ENCODE measurements at places on chromosomes 13 and 19.

- no peak for DNase-seq
Measured at GRCh38 chr19:36121486-36122124, 6.3 kb downstream of the TBCB start.

GRCh38 chr13:35252536-35253205 is 223.8 kb downstream of the MAB21L1 start:
- no peak for DNase-seq

- no peak for DNase-seq
Measured at GRCh38 chr13:112376050-112376681, at the start of gene SPACA7. TSS of gene SPACA7 (plus strand) at chr13:112376355. CDS start at chr13:112376386, 31 bp downstream.

- DNase-seq = no peak
Measured at GRCh38 chr19:17338433-17339078, 1.2 kb downstream of the GTPBP3 start.

DNA sequence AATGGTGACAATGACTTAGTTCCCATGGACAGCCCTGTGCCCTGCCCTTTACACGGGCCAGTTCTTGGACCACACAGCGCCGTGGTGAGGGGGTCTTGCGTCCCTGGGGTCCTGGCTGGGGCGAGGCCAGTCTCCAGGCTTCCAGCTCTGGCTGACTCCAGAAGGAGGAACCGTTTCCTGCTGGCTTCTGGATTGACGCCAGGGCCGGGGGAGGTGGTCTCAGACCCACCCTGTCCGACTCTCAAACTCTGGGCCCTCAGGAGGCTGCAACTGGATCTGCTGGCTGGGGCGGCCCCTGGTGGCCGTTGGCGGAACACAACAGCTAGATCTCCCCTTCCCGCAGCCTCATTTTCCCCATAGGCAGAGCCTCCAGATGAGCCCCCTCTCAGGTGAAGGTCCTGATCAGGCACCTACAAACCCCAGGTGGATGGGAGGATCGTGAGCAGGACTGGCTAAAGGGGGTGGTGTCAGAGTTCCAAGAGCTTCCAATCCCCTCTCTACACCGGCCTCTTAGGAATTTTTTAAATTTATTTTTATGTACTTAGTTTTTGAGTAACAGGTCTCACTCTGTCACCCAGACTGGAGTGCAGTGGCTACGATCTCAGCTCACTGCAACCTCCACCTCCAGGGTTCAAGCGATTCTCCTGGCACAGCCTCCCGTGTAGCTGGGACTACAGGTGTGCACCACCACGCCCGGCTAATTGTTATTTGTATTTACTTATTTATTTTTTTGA is 8.0 kb downstream of the CCDC194 start:
- no peak for DNase-seq

- DNase-seq = no peak
Measured at GRCh38 chr13:32530841-32531253, 7.7 kb downstream of the N4BP2L2 start.

GRCh38 chr13:27774169-27774568 is 18.1 kb upstream of the GSX1 start:
- DNase-seq = no peak

DNA sequence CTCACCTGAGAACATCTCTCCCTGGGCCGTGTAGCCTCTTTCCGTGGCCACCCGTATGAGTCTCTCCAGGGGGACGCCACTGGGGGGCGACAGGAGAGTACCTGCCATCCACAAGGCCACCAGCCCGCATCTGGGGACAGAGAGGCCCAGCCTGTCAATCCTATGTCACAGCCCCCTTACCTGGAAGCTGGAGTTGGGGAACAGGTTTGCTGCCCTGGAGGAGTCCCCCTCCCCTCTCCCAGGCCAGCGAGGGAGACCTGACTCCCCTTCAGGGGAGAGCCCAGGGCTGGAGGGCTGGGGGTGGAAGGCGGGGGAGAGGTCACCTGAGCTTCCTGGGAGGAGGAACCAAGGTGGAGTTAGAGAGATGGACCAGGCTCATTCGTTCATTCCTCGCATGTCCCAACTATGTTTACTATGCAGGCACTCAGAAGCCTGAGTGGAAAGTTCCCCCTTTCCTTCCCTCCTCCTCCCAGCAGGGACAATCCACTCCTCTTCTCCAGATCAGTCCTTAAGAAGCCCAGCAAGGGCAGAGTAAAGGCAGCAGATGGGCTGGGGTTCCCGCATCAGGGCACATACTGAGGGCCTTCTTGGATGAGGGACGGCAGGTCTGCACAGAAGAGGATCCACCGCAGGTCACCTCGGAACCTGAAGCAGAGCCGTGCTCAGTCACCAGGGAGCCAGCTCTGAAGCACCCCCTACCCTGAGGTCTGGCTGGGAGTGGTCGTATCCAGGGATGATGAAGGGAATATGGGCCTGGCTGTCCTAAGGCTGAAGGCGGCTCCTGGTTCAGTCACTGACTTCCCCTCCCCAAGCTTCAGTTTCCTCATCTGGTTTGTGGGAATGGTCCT is 5.5 kb downstream of the ACTMAP start:
- DNase-seq = no peak

DNA sequence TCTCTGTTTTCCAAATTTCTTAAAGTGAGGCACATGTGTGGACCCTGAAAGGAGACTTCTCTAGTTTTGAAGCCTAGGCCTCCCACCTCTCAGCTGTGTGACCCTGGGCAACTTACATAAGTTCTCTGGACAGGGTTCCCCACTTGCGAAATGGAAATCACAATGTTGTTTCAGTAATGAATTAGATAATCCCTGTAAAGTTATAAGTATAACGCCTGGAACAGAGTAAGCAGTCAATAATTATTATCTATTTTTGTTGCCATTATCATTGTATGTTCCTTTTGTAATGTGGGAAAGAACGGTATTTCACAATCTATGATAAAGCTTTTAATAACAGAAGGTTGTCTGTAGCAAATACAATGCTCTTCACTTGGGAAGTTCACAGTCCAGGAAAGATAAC is 437.3 kb upstream of the ZNF507 start:
- DNase-seq = no peak

GRCh38 chr19:31354799-31355664 is 5.8 kb upstream of the TSHZ3 start:
- no peak for DNase-seq

Data from vagina (tissue), 2 donors.